ENCODE measurements at places on chromosomes 2 and 18. TPM values are rescaled to one million over a fixed set of nuclear protein-coding genes. Genes with fewer than 3 reads are reported as not detected.
A peak's percentile ranks its signal among the peaks of the same experiment; 100 is the strongest.

GRCh38 chr2:236078297-236079255, 89.6 kb downstream of the GBX2 start:
- H3K4me3 ChIP-seq, result no peak overlapping the region
- no peak overlapping the region for H3K27ac ChIP-seq
- DNase-seq, result no peak
- peaks cover 1% of the 10 kb centered on the region for H3K27me3 ChIP-seq

GRCh38 chr2:227125506-227125905, 38.5 kb downstream of the COL4A4 start:
- no peaks in the 10 kb centered on the region for H3K36me3 ChIP-seq
- H3K27me3 ChIP-seq, result peaks cover 10% of the 10 kb centered on the region
- H3K4me3 ChIP-seq, result no peak overlapping the region
- peak; percentile 5 for DNase-seq
- H3K27ac ChIP-seq, result no peak overlapping the region
- no peaks in the 10 kb centered on the region for H3K4me1 ChIP-seq

DNA sequence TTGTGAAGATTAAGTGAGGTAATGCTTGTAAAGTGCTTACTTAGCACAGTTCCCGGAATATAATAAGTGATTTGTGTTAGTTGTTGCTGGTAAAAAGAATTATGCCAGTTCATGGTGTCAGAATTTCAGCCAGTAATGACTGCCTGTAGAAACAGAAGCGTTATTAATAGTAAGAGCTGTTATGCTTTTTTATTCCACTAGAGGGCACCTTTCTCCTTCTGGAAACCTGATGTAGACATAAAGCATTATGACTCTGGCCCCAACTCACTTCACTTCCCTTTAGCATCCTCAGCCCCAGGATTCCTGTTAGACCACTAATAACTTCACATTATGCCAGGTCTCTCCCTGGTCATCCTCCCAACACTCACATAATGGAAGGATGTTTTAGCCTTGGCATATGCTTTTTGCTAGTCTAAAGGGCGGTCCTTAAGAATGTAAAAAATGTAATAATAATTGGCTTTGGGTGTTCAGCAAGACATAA, 34.9 kb downstream of the C18orf54 start:
- no peaks in the 10 kb centered on the region for H3K36me3 ChIP-seq
- H3K4me1 ChIP-seq, result peaks cover 9% of the 10 kb centered on the region
- no peak overlapping the region for H3K27ac ChIP-seq
- no peak overlapping the region for H3K4me3 ChIP-seq
- no peak for DNase-seq

DNA sequence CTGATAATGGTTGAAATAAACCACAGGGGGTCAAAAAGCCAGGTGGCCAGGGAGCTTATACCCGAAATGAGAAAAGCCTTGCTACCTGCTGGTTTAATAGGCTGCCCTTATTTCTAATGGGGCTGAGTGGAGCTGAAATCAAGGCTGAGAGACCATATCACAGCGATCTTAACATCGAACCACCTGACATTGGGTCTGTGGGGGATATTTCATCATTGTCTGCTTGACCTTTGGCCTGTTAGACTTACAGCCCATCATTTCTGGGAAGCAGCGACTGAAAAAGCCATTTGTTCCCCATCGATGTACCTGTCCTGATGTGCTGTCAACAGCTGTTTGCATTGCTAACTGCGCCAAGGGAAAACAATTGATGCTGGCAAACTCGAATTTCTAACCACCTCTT, 199.7 kb upstream of the SLC14A2 start:
- H3K27me3 ChIP-seq, result peaks cover 4% of the 10 kb centered on the region
- H3K4me1 ChIP-seq, result no peaks in the 10 kb centered on the region
- H3K27ac ChIP-seq, result no peak overlapping the region
- H3K36me3 ChIP-seq, result no peaks in the 10 kb centered on the region
- no peak overlapping the region for H3K4me3 ChIP-seq

GRCh38 chr2:238968616-238969384, 120.9 kb downstream of the TWIST2 start:
- H3K27me3 ChIP-seq, result peaks cover 9% of the 10 kb centered on the region
- H3K27ac ChIP-seq, result no peak overlapping the region
- no peak for DNase-seq
- no peaks in the 10 kb centered on the region for H3K4me1 ChIP-seq
- H3K4me3 ChIP-seq, result no peak overlapping the region

RAD51AP2 gene
- total RNA-seq, result not detected

SERPINB12 gene
- not detected for total RNA-seq
